B cell (primary cell): ENCODE measurements at places on chromosomes 13 and 19. TPM values are rescaled to one million over a fixed set of nuclear protein-coding genes. Genes with fewer than 3 reads are reported as not detected.

DNA sequence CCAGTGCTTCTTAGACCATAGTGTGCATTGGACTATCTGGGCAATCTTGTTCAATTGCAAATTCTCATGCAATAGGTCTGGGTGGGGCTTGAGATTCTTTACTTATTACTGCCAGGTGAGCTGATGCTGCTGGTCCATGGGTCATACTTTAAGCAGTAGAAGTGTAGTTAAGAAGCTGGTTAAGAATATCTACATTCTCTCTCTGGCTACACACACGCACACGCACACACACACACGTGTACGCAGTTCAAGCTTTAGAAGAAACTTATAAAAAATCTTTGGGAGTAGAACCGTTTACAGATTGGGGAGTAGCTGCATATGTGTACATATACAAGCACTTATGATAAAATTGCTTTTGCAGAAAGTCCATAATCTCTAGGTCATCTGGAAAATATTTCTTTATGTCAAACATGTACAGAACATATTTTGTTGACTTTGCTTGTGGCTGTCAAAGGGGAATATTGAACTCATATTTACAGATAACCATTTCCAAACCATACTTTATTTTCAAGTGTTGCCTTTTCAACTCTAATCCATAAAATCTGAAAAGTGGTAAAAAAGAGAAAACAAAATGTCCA, 99.7 kb downstream of the GPC6 start:
- H3K27ac ChIP-seq: no peak overlapping the region
- DNase-seq: no peak
- no peaks in the 10 kb centered on the region for H3K4me1 ChIP-seq
- no peaks in the 10 kb centered on the region for H3K36me3 ChIP-seq

PTBP1 gene
- 304 and 309 TPM in 2 replicates for total RNA-seq

SH2D3A gene
- 33.5 and 36.1 TPM in 2 replicates for total RNA-seq

GRCh38 chr19:7912144-7912696, 2.4 kb upstream of the TGFBR3L start:
- peaks cover 20% of the 10 kb centered on the region for H3K4me1 ChIP-seq
- no peak overlapping the region for H3K4me3 ChIP-seq
- DNase-seq: no peak
- H3K36me3 ChIP-seq: peaks cover 31% of the 10 kb centered on the region
- H3K27me3 ChIP-seq: peaks cover 23% of the 10 kb centered on the region
- H3K27ac ChIP-seq: no peak overlapping the region

C3 gene
- total RNA-seq: 0.47 and 2.0 TPM in 2 replicates

- H3K4me1 ChIP-seq: peaks cover 19% of the 10 kb centered on the region
- H3K4me3 ChIP-seq: peak overlapping the region; percentile 41
- H3K27me3 ChIP-seq: no peaks in the 10 kb centered on the region
- no peaks in the 10 kb centered on the region for H3K36me3 ChIP-seq
- DNase-seq: peak; percentile 93
Measured at GRCh38 chr19:1507763-1508506, 4.9 kb downstream of the ADAMTSL5 start.

CRX gene
- total RNA-seq: 0.07 TPM in 1 of 2 replicates, not detected in the other

CLEC11A gene
- total RNA-seq: 0.34 and 0.52 TPM in 2 replicates

DNA sequence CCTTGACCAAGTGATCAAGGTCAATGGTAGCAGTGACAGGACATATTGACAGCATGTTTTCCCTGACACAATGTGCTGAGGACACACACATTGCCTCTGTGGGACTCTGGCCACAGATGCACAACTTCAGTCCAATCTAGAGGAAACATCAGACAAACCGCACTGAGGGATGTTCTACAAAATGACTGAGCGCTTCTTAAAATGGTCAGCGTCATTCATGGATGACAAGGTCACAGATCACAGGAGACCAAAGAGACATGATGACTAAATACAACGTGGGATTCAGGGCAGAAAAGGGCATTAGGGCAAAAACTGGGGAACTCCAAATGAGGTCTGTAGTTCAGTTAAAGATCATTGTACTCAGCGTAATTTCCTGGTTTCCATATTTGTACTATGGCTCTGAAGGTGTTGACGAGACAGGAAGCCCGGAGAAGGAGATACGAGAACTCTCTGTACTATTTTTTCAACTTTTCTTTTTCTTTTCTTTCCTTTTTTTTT, 20.6 kb downstream of the PBX4 start:
- peaks cover 5% of the 10 kb centered on the region for H3K4me1 ChIP-seq
- no peak overlapping the region for H3K4me3 ChIP-seq
- H3K27me3 ChIP-seq: no peaks in the 10 kb centered on the region
- peak; percentile 76 for DNase-seq
